CD4-positive, alpha-beta T cell treated with Interleukin-17A for 4 hours (primary cell): ENCODE measurements at places on chromosomes 6 and 20.
A peak's percentile ranks its signal among the peaks of the same experiment; 100 is the strongest.

DNA sequence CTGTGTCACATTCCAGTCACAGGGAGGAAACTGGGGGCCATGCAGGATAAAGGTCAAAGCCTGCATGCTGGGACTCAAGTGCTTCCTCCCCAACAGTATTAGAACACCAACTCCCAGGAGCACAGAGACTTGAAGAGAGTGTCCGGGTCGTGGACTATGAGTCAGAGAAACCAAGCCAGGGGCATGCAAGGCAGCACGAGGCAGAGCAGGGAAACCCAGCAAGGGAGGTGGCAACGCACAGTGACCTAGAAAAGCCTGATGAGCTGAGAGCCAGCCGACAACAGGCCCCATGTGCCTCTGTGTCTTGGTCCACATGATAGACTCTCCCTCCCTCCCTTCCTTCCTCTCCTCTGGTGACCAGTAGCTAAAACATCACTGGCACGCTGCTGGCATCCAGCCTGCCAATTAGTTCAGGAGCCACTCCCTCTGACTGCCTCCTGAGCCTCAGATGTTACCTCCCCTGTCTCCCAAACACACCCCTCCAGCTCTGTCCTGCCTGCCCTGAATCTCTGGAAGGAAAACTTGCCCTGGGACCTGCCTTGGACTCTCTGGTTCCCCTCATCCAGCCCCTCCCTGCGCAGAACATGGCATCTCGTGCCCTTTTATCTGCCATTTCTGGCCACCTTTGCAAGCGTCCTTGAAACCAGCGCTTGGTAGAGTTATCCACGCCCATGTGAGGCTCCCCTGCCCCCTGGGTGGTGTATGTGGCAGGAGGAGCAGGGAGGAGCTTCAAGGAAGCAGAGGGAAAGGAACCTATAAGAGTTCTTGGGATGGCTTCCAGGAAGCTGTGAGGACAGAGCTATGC lies 16.2 kb upstream of the RNF39 start:
- DNase-seq = no peak

DNA sequence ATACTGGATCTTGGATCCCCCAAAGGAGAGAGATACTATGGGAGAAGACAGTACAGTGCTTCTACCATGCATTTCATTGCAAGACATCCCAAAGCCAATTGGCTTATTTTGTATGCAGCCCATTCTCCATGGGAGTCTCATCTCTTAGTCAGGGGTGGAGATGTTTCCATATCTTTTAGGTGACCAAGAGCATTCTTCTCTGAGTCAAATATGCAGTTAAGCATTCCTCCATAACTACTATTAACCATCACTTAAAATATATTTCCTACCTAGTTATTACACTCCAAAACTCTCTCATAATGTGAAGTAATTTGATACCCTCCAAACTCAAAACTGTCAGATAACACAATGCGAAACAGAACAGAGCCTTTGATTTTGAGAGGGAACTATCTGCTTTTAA lies 542.6 kb downstream of the HDGFL1 start:
- DNase-seq = no peak

DNA sequence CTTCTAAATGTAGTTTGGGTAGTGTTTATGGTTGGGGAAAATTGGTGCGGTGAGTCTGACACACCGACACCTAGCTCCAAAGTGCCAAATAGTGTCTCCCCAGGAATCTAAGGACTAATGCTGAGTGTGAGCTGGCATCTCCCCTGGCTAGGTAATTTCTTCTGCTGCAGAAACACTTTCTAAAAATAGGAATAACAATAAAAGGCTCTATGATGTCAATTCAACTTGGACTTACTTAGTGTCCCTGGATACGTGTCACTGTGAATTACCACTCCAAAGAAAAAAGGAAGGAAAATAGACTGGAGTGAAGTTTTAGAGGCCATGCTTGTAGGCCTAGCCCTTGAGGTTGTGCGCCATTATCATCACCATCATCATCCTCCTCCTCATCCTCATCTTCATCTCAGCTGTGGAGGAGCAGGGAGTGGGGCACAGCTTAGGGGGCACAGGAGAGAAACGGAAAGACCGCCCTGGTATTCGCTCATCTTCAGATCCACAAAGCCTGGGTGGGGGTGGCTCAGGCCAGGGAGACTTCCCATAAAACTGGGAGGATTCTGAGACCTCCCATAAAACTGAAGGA lies 89.6 kb downstream of the TBC1D7 start:
- DNase-seq = no peak

GRCh38 chr6:29294499-29294914 lies 7.0 kb upstream of the OR14J1 start:
- no peak for DNase-seq

DNA sequence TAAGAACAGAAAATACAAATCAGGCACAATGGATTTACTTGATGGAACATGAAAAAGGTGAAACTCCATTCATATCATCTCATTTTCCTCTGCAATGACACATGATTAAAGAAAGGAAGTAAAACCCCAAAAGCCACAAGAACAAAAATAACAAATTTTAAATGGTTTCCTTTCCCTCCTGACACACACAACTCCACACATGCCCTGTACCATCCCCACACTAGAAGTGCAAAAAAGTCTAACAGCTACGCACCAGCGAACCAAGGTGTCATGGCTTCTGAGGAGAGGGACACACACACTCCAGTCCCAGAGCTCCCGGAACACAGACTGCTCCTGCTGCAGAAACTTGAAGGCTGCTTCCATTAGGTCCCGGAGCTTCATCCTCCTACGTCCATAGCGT lies 25.3 kb downstream of the MDN1 start:
- peak; percentile 38 for DNase-seq

GRCh38 chr6:87182321-87182720 lies 27.0 kb downstream of the ZNF292 start:
- DNase-seq = no peak

DNA sequence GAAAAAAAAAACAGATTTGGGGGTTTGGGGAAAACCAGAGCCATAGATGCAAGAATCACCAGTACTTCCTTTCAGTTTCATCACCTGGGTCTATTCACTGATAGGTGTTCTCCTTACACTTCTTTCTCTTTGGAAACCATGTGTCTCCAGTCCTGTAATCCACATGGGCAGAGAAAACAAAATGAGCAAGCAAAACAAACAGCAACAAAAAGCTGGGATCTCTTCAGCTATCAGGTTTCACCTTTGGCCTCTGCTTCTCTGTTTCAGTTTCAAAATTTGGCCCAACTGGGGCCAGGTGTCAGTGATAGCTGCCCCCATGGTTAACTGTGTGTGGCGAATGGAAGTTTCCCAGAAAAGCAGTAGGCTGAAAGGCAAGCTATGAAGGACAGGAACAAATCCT lies 220.0 kb upstream of the THBS2 start:
- no peak for DNase-seq

- DNase-seq = peak; percentile 67
Observed at GRCh38 chr6:139540276-139540675, 165.8 kb upstream of the CITED2 start.

DNA sequence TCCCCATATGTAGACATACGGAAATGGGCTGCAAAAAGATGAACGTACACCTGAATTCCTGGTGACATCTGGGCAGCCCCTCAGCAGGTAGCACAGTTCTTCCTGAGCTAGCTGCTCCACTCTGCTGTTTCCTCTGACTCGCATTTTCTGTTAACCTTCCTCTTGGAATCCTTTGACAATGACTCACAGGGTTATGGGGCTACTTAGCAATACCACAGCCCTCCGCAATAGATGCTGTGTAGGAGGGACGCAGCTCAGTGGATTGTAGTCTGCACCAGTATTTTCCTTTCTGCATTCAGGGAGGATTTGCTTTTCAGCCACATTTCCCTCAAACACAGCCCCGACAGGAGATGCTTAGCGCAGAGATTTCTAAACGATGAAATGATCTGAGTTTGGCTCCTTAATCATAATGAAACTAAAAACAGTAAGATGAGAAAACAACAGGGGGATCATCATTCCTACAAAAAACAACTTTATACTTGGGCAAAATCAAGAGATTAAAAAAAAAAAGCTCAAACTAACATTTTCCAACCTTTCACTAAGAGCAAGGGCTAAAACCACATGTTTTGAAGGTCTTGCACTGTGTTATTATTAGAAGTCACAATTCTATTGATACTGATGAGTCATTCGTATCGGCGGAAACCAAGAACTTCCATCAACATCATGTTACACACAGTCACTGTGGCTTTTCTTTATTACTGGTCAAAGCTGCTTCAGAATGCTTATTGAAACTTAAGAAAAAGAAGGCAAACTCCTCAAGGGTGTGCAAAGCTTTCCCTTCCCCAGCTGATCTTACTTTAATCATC lies 12.2 kb downstream of the BACH2 start:
- DNase-seq = peak; percentile 37

DNA sequence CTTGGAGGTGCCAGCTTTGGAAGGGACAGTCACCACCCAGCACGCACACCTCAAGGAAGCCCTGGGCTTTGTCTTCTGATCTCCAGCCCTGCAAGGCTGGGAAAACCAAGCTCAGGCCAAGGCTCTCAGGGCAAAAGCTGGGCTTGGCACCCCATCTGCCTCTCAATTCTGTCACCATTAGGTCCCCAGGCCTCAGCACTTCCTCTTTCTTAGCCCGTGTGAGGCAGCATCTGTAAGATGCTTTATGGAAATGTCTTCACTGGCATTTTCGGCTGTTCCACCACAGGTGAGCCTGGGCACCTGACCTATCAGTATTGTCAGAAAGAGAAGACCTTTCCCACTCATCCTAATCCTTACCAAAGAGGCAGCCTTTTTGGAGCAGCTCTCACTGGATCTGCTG lies 24.6 kb downstream of the GMEB2 start:
- no peak for DNase-seq

DNA sequence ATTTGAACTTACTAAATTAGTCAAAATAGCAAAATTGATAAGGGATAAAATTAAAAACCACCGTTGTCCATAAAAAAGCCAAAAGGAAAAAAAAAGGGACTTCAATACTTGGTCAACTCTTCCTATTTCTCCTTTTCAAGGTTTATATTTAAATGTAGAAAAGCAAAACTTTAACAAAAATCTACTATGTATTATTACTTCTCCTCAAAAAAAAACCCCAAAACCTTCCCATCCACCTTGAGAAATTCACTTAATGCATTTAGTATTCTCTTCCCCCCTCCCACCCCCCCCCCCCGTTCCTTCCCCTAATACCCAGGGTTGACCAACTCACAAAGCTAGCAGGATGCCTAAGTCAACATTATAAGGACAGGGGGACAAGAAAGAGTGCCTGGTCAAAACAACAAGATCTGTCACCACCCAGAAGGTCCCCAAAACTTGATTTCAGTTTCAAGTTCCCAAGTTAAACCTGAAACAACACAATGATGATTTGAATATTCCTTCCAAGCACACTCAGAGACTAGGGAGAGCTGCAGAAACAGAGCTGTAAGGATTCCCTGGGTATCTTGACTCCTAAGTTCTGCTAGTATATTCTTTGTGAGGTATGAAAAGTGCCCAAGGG lies 14.6 kb downstream of the GMDS start:
- DNase-seq = no peak

- no peak for DNase-seq
Observed at GRCh38 chr20:7866285-7866684, 74.0 kb downstream of the HAO1 start.

GRCh38 chr6:52377538-52378221 lies 15.7 kb downstream of the PAQR8 start:
- DNase-seq = peak; percentile 39

DNA sequence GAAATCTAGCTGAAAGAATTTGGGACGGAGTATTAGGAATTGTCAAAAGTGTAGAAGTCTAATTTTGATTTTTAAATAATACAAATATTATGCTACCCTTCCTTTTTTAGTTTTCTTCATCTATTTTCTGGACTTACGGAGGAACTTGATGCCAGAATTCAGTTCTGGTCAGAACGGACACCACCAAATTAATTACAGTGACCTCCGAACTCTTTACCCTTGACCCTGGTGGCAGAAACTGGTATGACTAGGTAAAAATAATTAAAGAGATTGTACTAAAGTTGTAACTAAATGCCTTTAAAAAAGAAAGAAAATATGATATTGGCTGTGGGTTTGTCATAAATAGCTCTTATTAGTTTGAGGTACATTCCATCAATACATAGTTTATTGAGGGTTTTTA lies 751.1 kb upstream of the MAP3K7 start:
- DNase-seq = no peak

DNA sequence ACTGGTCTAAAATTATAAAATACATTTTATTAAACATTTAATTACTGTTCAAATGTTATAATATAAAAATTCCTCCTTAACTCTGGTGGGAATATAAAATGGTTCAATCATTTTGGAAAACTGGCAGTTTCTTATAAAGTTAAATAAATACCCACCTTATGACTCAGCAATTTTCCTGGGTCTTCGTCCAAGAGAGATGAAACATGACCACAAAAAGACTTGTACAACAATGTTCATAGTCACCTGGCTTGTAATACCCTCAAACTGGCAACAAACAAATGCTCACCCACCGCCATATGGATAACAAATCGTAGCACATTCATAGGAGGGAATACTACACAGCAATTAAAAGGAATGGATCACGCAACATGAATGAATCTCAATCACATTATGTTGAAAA lies 66.0 kb upstream of the RIN2 start:
- no peak for DNase-seq

GRCh38 chr6:52994031-52994838 lies 849 bp downstream of the GSTA4 start:
- DNase-seq = no peak

- DNase-seq = peak; percentile 40
Observed at GRCh38 chr6:12233693-12234571, 56.2 kb upstream of the EDN1 start.

DNA sequence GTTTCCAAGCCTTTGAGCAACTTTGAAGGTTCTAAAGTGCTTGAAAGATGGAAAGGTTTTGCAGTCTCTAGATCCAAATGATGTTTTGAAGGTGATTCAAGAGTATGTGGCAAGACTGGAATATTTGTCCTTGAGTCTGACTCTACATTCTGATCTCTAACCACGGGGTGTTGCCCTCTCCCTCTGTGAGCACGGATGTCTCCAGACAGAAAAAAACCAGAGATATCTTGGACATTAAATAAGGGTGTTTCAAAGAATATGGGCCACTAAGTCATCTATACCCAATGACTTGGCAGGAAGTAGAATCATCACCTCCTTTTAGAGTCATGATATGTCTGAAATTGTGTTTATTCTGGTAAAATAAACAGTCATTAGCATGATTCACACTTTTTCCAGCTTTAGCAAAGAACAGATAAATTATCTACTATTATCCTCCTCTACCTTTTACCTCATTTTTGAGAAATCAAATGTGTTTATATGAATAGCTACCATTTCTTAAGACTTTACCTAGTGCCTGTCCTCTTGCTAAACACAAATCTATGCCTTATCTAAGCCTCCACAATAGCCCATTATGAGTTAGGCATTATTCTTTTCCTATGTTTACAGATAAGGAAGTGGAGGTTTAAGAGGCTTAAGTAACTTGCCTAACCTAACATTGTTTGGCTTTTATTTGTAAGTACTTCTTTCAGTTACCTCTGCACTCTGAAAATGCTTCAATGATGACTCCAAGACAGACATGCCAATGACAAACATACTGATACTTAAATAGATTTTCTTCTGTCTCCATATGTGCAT lies 384.4 kb downstream of the BMP2 start:
- DNase-seq = no peak
